ENCODE measurements at places on chromosomes 3 and 15. TPM values are rescaled to one million over a fixed set of nuclear protein-coding genes. Genes with fewer than 3 reads are reported as not detected.

QTRT2 gene
- 22.7 TPM for total RNA-seq

FBXW12 gene
- not detected for total RNA-seq

TTLL13 gene
- total RNA-seq = not detected

PLCB2 gene
- total RNA-seq = 61.9 TPM

CHRD gene
- total RNA-seq = 0.26 TPM

GRCh38 chr3:46998121-46998851 is 18.8 kb downstream of the NBEAL2 start:
- no peaks in the 10 kb centered on the region for H3K27me3 ChIP-seq
- H3K4me1 ChIP-seq = peaks cover 14% of the 10 kb centered on the region
- no peak overlapping the region for H3K27ac ChIP-seq
- DNase-seq = peak; percentile 55
- no peaks in the 10 kb centered on the region for H3K36me3 ChIP-seq
- no peak overlapping the region for H3K4me3 ChIP-seq

DNA sequence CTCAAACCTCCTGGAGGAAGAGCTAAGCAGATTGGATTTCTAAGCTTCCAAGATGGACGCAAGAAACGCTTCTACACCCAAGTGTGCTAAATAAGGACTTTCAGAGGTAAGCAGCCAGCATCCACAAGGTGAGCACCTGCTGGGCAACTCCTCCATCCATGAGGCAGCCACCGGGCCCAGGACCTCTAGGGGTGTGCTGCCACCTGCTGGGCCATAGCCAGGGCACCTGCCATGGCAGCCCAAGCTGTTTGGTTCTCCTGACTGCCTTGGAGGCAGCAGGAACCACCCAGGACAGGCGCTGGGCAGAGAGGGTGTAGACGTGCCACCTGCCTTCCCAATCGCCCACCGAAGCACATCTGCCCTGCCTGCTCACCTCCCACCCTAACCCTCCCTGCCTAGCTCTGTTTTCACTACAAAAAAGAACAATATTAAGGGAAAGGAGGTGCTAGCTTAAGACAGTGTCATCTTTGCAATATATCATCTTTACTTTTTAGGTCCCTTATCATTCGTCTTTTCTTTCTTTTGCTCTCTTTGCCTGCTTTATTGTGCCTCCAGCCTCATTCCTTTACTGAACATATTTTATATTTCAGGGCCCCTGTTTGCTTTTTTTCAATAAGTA is 12.9 kb downstream of the C15orf62 start:
- DNase-seq = no peak
- H3K36me3 ChIP-seq = peaks cover 17% of the 10 kb centered on the region
- H3K27ac ChIP-seq = no peak overlapping the region
- no peaks in the 10 kb centered on the region for H3K27me3 ChIP-seq

DNA sequence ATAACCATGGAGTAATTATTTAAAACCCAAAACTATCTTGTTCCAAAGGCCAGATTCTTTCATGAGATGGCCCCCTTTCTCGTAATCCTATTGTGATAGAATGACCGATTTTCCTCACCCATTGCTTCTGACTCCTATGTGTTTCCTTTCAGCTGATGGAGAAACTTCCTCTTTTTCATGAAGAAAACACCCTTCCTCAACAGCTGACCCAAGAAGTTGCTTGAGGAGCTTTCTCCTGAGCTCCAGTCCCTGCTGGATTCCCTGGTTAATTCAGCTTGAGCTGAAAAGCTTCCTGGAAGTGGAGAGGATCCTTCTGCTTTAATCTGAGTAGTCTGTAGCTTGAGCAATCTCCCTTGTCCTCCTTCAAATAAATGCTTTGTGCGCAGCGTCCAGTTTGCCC is 75.0 kb downstream of the BFSP2 start:
- no peaks in the 10 kb centered on the region for H3K36me3 ChIP-seq
- no peaks in the 10 kb centered on the region for H3K27me3 ChIP-seq
- no peak for DNase-seq

GRCh38 chr3:154105218-154105975 is 15.8 kb upstream of the ARHGEF26 start:
- no peaks in the 10 kb centered on the region for H3K4me1 ChIP-seq
- H3K4me3 ChIP-seq = no peak overlapping the region
- H3K27ac ChIP-seq = no peak overlapping the region
- no peak for DNase-seq

GRCh38 chr3:191269289-191270085 is 59.7 kb upstream of the CCDC50 start:
- no peak overlapping the region for H3K4me3 ChIP-seq
- DNase-seq = no peak
- no peaks in the 10 kb centered on the region for H3K36me3 ChIP-seq
- no peak overlapping the region for H3K27ac ChIP-seq

DNA sequence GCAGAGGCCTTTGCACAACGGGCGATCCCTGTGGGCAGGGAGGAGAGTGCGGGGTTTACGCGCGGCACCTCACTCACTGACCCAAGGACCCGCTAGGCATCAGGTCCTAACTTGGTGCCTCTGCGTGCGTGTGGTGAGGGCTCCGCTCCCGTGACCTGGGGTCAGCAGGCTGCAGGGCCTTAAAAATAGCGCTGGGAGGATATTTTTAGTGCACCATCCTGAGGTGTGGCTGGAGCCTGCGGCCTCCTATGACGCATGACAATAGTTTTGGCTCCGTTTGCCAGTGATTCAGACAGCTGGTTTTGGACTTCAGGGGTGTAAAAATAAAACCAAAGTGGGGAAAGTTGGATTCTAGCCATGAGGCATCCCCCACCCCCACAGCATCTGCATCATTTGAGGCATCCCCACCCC is 139.0 kb downstream of the FAM43A start:
- no peak overlapping the region for H3K4me3 ChIP-seq
- no peaks in the 10 kb centered on the region for H3K27me3 ChIP-seq
- no peaks in the 10 kb centered on the region for H3K36me3 ChIP-seq
- peaks cover 18% of the 10 kb centered on the region for H3K4me1 ChIP-seq
- DNase-seq = peak; percentile 48
- no peak overlapping the region for H3K27ac ChIP-seq

DNA sequence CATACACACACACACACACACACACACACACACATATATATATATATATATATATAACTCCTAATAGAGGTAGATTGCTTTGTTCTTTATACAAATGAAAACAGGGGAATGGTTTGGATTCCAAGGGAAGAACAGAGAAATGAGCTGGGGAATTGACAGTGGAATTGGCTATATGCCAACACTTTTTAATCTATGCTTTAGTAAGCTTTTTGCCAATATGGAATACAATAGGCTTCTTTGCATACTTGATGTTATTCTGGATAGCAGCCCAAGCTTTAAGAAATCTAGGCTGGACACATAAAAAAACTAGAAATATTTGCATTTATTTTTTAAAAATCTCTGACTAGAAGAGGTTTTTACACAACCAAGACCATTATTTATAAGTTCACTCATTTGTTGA is 334.2 kb upstream of the MDFIC2 start:
- H3K27ac ChIP-seq = no peak overlapping the region
- no peak overlapping the region for H3K4me3 ChIP-seq
- H3K36me3 ChIP-seq = no peaks in the 10 kb centered on the region
- H3K27me3 ChIP-seq = no peaks in the 10 kb centered on the region
- no peaks in the 10 kb centered on the region for H3K4me1 ChIP-seq

GRCh38 chr3:157064402-157064801 is 95.5 kb downstream of the CCNL1 start:
- H3K4me3 ChIP-seq = no peak overlapping the region
- no peaks in the 10 kb centered on the region for H3K36me3 ChIP-seq
- H3K4me1 ChIP-seq = no peaks in the 10 kb centered on the region
- no peak for DNase-seq

- H3K36me3 ChIP-seq = no peaks in the 10 kb centered on the region
- no peaks in the 10 kb centered on the region for H3K4me1 ChIP-seq
- no peak overlapping the region for H3K4me3 ChIP-seq
- no peak overlapping the region for H3K27ac ChIP-seq
- H3K27me3 ChIP-seq = peaks cover 12% of the 10 kb centered on the region
These were observed 112.1 kb downstream of the SEC22A start for GRCh38 chr3:123313889-123314288.

DNA sequence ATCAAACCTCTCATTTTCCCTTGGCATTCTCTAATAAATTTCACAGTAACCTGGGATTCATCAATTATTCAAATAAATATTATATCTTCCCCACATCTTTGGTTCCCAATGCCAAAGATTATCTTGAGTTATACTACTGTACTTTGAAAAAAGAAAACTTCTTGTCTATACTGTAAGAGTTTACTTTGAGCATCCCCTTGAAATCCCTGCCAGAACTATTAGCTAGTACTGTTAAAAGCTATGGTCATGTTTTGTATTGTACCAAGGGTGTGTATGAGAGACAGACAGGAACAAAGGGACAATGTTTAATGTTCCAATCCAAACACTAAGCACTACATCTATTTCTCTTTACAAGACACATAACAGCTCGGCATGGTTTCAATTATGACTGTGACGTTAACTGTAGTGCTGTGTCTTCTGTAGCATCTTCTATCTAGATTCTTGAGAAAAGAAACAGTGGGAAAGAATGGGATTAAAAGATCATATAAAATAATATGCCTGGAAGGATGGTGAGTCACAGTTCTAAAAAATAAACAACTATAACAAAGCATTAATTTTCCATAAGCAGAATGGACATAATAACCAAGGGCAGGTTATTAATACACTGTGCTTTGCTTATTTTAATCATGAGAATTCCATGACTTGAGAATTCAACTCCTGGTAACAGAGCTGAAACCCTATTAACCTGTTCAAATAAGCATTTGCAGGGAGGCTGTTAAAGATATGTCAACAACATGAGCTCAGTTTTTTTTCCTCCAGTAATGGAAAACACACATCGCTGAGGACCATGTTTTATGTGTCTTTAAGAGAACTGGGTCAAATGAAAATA is 71.1 kb downstream of the ALDH1A2 start:
- H3K4me3 ChIP-seq = no peak overlapping the region
- no peaks in the 10 kb centered on the region for H3K36me3 ChIP-seq
- no peaks in the 10 kb centered on the region for H3K27me3 ChIP-seq
- H3K4me1 ChIP-seq = no peaks in the 10 kb centered on the region

GRCh38 chr15:93102211-93102610 is 13.2 kb upstream of the RGMA start:
- H3K27ac ChIP-seq = no peak overlapping the region
- H3K27me3 ChIP-seq = no peaks in the 10 kb centered on the region
- no peaks in the 10 kb centered on the region for H3K36me3 ChIP-seq
- no peak for DNase-seq

DNA sequence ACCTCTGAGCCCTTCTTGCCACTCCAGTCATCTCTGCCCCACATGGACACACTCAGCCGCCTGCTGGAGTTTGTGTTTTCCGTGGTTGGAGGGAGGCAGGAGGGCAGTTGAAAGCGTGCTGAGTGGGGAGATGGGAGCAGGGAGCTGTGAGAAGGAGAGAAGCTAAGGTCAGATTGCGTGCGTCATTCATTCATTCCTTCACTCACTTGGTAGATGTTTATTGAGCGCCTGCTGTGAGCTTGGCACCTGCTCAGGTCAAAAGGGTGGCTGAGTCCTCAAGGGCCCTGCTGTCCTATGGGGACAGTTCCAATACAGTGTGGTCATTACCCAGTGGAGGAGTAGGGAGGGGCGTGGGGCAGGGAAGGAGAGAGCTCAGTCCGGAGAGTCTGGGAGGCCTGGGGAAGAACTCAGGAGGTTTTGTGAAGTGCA is 23.5 kb downstream of the LIMD1 start:
- peaks cover 1% of the 10 kb centered on the region for H3K36me3 ChIP-seq
- peaks cover 8% of the 10 kb centered on the region for H3K4me1 ChIP-seq
- H3K4me3 ChIP-seq = no peak overlapping the region
- DNase-seq = no peak
- no peak overlapping the region for H3K27ac ChIP-seq
- H3K27me3 ChIP-seq = no peaks in the 10 kb centered on the region

GRCh38 chr3:37946531-37946889 is 44.1 kb upstream of the VILL start:
- H3K4me1 ChIP-seq = peaks cover 88% of the 10 kb centered on the region
- no peaks in the 10 kb centered on the region for H3K27me3 ChIP-seq
- DNase-seq = no peak
- no peak overlapping the region for H3K4me3 ChIP-seq
- H3K36me3 ChIP-seq = 0 out of 2 replicates have a peak, but pooled peaks cover 3% of the 10 kb centered on the region

GRCh38 chr15:92273723-92274122 is 120.0 kb upstream of the ST8SIA2 start:
- no peaks in the 10 kb centered on the region for H3K36me3 ChIP-seq
- H3K4me1 ChIP-seq = no peaks in the 10 kb centered on the region
- H3K27ac ChIP-seq = no peak overlapping the region

GRCh38 chr15:77075528-77075927 is 4.6 kb upstream of the TSPAN3 start:
- H3K27me3 ChIP-seq = no peaks in the 10 kb centered on the region
- H3K4me3 ChIP-seq = no peak overlapping the region
- no peak overlapping the region for H3K27ac ChIP-seq
- H3K36me3 ChIP-seq = peaks cover 3% of the 10 kb centered on the region
- peaks cover 6% of the 10 kb centered on the region for H3K4me1 ChIP-seq

DNA sequence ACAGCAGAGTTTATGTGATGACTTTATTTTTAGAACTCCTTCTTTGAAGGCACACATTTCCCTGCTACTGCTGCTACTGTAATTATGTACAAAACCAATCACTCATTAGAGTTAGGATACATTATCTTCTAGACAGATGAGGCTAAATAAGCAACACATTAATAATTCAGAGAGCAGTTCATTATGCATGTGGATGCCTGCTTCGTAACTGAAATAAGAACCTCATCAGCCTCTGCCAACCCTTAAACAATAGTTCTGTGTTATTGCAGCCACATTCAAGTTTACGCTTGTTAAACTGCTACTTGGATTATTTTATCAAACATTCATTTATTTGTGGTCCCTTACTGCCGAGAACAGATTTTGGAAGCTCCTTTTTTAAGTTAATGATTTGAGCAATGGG is 52.5 kb upstream of the C15orf61 start:
- H3K36me3 ChIP-seq = no peaks in the 10 kb centered on the region
- H3K27ac ChIP-seq = no peak overlapping the region
- no peaks in the 10 kb centered on the region for H3K27me3 ChIP-seq
- DNase-seq = no peak
- H3K4me1 ChIP-seq = peaks cover 18% of the 10 kb centered on the region

DNA sequence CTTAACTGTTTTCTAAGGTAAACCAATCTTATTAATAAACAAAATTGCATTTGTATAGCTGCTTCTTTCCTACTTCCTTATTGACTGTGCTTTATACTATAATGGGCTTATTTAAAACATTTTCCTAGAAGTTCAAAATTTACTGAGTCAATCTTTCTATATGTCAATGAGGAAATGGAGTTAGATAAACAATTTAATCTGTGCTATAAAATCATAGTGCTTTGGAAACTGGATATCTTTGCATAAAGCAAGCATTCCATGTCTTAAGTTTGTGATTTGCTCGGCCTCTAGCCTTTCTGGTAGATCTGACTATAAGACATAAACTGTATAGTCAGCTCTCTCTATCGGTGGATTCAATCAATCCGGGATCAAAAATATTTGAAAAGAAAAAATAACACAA is 99.6 kb downstream of the NEDD4 start:
- no peak overlapping the region for H3K27ac ChIP-seq
- H3K4me1 ChIP-seq = peaks cover 16% of the 10 kb centered on the region
- H3K36me3 ChIP-seq = peaks cover 21% of the 10 kb centered on the region
- no peak overlapping the region for H3K4me3 ChIP-seq

GRCh38 chr3:184506561-184506991 is 55.0 kb upstream of the EPHB3 start:
- no peak for DNase-seq
- no peak overlapping the region for H3K27ac ChIP-seq
- no peak overlapping the region for H3K4me3 ChIP-seq
- H3K36me3 ChIP-seq = no peaks in the 10 kb centered on the region
- peaks cover 25% of the 10 kb centered on the region for H3K4me1 ChIP-seq
- no peaks in the 10 kb centered on the region for H3K27me3 ChIP-seq
